Kidney tubule cell (primary cell): ENCODE measurements at places on chromosomes 1 and 21.

DNA sequence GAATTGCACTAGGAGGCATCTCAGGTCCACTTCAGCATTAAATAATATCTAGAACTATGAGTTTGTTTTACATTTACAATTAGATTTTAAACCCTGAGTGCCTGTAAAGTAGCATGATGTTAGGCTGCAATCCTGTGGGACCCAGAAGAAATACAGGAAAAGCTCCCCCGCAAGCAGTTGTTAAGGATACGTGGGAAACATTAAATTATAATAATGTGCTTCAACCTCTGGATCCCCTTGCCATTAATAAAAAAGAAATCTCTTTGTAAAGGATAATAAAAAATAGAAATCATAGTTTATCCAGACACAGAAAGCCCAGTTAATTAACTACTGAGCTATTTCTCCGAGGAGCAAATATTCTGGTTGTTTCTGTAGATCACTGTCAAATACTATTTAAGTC, 106.0 kb downstream of the PCNX2 start:
- DNase-seq: no peak

DNA sequence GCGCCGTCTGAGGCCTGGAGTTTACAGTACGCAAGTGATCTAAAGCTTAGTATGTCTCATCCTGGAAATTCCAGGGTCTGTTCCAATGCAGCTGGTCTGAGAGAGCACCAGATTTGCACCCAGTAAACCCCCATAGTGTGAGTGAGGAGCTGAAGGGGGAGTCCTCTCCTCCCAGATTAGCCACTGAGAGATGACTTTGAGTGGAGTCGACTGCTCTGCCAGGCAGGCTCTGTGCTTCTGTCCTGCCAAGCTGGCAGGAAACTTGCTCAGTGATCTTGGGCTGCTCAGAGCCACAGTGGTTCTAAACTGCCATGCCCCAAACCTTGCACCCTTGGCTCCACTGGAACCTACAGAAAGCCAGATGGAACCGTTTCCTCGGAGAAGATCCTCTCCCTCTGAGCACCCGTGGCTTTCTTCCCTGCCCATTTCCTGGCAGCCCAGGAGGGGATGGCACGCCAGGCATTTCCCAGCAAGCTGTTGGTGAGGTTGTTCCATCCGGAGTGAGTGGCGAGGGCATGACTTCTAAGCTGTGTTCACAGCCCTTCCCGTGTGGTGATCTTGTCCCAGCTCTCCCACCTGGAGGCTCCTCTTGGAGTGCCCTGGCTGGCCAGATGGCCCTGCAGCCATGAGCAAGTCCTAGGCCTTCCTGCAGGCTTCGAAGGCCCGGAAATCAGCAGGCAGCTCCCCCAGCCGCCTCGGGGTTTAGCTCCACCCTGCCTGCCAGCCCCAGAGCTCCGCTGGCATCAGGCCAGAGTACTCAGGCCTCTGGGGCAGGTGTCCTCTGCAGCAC, 125.9 kb upstream of the VAMP3 start:
- DNase-seq: peak; percentile 86

GRCh38 chr1:22228505-22228911, 85.6 kb upstream of the WNT4 start:
- DNase-seq: peak; percentile 55

GRCh38 chr1:5312862-5313261, 658.5 kb downstream of the AJAP1 start:
- DNase-seq: peak; percentile 13

- DNase-seq: peak; percentile 83
These were observed 223.7 kb upstream of the ADAMTS5 start for GRCh38 chr21:27190601-27191000.

DNA sequence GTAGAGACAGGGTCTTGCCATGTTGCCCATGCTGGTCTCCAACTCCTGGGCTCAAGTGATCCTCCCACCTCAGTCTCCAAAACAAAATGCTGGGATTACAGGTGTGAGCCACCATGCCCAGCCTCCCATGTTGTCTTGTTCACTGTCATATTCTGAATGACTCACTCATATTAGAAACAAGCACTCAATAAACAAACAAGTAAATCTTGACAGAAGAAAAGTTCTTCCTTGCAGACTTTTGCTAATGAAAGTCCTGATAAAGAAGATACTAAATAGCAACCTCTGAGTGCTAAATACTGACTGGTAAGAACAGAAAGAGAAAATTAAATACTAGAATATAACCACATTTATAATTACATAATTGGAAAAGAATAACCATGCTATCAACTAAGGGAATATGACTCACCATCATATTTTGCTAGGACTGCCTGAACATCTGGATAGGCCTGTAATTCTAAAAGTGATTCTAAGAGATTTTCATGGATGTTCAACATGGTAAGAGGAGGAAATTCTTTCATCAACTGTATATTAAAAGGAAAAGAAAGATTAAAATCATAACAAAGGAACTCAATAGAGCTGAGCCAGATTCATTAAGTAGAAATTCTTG, 37.3 kb downstream of the ST7L start:
- DNase-seq: no peak

- DNase-seq: no peak
These were observed 275.1 kb downstream of the NPHP4 start for GRCh38 chr1:5717031-5717682.

GRCh38 chr1:198443365-198444233, 96.9 kb downstream of the ATP6V1G3 start:
- peak; percentile 95 for DNase-seq

DNA sequence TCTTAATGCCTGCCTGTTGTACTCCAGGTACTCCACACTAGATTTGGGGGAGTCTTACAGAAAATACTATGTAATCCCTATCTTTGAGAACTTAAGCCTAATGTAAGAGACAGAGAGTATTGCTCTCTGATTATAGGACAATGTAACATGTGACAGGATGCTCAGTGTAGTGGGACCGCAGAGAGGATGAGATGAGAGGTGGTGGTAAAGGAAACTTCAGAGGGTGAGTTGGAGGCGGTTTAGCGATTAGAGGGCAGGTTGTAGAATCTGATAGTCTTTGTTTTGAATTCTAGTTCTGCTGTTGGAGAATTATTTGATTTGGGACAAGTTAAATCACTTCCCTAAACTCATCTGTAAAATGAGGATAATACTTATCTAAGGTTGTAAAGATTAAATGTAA, 5.4 kb downstream of the SOAT1 start:
- no peak for DNase-seq

DNA sequence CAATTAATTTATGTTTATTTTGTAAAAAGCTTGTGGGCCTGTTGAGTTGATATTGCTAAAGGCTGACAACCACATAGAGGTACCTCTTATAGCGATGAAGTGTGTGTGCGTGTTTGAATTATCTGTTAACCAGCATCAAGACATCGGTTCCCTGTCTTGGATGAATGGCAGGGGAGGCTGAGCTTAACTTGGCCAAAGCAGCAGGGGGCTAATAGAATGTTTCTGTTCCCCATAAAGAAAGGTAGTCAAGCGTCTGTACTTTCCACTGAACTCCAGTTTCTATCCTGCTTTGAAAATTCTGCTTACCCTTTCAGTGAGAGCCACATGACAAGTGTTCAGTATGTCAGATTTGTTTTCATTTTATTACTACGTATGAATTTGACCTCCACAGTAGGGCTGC, 63.0 kb downstream of the ROR1 start:
- DNase-seq: no peak

GRCh38 chr21:36471254-36471723, 8.6 kb downstream of the CLDN14 start:
- peak; percentile 53 for DNase-seq

GRCh38 chr1:44002606-44003157, 11.3 kb downstream of the CCDC24 start:
- DNase-seq: no peak

GRCh38 chr1:160046494-160047110, 14.8 kb upstream of the PIGM start:
- peak; percentile 39 for DNase-seq

DNA sequence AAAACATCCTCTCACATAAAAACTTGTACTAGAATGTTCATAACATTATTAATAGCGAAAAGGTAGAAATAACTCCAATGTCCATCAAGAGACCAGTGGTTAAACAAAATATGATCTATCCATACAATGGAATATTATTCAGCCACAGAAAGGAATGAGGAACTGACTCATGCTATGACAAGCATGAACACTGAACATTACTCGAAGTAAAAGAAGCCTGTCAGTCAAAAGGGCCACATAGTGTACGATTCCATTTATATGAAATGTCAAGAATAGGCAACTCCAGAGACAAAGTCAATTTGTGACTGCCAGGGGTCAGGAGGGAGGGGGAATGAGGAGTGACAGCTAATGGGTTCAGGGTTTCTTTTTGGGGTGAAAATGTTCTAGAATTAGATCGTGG, 2.3 kb downstream of the VPS26C start:
- peak; percentile 46 for DNase-seq

DNA sequence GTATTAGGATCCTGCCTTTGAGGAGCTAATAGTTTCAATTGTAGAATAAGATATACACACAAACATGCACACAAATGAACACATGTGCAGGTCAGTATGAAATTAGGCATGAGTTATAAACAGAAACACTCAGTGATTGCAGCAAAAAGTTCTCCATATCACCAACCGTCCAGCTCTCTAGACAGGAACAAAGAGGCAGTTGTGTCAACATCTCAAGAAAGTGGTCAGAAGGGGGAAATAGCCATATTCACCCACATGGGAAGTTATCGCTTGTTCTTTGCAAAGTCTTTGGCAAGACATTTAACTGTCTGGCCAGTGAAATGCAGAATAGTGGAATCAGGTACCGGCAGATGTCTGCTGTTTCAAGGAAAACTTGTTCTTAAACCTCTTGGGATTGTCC, 29.4 kb upstream of the PIGC start:
- no peak for DNase-seq

GRCh38 chr1:27862671-27863537, 9.4 kb upstream of the THEMIS2 start:
- peak; percentile 100 for DNase-seq

- DNase-seq: peak; percentile 30
These were observed 692 bp downstream of the SORT1 start for GRCh38 chr1:109396871-109397580.

DNA sequence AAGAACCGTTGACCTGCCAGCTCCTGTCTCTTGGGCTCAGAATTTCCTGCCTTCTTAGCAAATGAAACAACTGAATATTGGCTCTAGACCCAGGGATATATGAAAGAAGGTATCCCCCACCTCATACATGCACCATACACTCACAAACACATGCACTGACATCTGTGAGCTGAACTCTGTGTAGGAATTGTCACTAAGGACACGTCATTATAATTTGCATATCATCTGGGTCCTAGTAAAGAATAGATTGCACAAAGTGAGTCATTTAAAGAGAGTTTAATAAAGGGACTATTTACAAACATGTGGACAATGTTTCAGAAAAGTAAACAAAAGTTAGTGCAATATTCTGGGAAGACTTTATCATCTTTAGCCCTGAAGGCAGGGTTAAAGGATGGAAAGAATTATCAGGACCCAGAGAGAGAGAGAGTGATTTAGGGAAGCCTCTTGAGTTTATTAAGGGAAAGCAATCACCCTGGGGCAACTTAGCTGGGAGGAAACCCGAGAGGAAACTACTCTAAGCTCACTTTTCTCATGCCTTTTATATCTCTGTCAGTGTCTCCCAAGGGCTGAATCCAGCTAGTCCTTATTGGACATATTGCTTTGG, 74.1 kb upstream of the PLA2G4A start:
- DNase-seq: no peak
